Progenitor cell of endocrine pancreas (in vitro differentiated cells): ENCODE measurements at places on chromosomes 2 and 18.

GRCh38 chr2:178827739-178828485 is 20.7 kb upstream of the TTN start:
- no peak for DNase-seq

DNA sequence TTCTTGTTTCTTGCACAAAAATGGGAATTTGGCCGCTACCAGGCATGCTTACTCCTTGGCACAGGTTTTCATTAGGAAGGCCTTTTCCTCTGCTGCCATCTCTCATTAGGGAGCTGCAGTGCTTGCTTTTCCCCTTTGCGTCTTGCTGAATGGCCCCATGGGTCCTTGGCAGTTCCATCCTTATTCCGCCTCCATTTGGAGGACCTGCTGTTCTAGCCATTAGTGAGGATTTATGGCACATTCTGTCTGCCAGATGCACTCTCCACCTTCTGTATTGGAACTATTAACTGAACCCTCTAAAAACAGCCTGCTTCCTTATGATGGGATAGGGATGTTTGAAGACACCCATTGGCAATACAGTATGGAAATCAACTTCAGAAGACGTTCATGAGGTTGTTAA is 103.5 kb upstream of the NOSTRIN start:
- no peak for DNase-seq

DNA sequence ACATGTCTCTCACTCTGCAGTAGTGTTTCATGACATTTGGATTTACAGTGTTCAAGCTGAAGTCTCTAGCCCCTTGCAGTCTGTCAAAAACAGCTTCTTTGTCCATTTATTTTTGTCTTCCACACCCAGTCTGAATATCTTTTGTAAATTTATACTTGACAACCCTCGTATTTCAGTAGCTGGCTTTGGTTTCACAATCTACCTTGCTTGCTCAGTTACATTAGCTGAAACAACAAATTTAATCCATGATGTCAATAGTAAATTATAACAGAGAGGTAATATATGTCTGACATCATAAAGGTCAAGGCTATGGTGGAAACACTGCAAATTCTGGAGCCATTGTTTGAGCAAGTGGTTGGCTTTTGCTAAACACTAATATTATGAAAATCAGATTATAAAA is 328.7 kb downstream of the MTX2 start:
- no peak for DNase-seq

GRCh38 chr2:8215159-8215863 is 466.5 kb upstream of the ID2 start:
- no peak for DNase-seq

DNA sequence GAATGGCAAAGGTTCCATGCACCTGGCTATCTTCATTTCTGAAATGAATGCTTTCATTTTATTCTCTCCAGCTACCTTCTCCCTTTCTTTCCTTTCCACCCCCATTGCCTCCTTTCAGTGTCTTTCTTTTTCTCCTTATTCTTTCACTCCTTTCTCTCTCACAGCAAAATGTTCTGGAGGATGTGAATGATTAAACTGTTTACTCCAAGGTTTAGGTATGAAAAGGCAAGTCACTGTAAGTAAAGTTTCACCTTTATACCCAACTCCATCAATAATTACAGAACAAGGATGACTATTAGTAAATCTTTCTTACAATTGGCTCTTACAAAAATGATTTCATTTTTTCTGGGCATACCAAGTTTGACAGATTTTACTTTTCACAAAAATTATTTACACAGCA is 4.3 kb downstream of the PAX8 start:
- DNase-seq, result no peak

- no peak for DNase-seq
Measured at GRCh38 chr2:108165729-108166128, 74.0 kb upstream of the SULT1C3 start.

GRCh38 chr2:116949249-116949648 is 865.2 kb upstream of the DDX18 start:
- no peak for DNase-seq

DNA sequence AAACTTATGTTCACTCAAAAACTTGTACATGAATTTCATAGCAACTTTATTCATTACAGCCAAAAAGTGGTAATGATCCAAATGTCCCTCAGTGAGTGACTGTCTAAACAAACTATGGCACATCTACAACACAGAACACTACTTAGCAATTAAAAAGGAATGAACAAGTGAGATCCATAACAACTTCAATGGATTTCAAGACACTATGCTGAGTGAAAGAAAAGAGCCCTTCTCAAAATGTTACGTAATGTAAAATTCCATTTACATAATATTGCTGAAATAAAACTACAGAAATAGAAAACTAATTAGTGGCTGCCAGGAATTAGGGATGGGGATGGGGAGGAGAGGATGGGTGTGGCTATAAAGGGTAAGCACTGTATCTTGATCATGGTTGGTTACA is 53.6 kb downstream of the DYM start:
- no peak for DNase-seq

DNA sequence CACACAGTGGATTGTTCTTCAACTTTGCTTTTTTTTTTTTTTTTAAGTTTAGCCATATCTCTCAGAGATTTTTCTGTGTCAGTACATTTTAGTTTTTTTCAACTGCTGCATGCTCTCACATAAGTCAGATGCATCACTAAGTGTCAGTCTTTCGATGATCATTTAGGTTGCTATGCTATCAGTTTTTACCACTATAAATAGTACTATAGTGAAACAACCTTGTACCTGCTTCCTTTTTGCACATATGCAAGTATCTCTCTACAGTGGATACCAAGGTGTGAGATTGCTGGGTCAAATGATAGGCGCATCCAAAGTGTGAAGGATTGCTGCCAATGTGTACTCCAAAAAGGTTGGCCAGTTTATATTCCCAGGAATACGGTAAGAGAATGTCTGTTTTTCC is 33.5 kb upstream of the MAP4K3 start:
- DNase-seq, result no peak

DNA sequence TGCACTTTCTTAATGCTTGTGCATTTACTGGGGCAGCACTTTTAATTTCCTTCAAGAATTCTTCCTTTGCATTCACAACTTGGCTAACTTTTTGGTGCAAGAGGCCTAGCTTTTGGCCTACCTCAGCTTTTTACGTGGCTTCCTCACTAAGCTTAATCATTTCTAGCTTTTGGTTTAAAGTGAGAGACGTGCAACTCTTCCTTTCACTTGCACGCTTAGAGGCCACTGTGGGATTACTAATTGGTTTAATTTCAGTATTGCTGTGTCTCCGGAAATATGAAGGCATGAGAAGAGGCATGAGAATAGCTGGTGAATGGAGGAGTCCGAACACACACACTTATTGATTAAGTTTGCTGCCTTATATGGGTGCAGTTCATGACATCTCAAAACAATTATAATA is 354.1 kb downstream of the DLGAP1 start:
- DNase-seq, result no peak

DNA sequence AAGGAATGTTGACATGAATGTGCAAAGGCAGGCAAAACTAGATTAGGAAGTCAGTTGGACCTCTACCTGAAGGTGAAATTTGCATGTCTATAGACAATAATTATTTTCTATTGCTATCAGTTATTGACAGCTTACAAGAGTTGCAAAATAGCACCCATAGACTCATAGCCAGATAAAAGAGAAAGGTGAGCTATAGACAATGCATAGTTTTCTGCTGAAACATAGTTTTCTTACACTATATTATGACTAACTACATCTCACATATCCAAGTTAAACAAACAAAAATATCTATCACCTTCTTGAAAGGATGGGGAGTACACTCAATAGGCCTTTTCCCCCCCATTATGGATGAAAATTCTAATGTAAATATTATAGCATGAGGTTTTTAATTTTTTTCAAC is 305.0 kb downstream of the PTH2R start:
- no peak for DNase-seq

DNA sequence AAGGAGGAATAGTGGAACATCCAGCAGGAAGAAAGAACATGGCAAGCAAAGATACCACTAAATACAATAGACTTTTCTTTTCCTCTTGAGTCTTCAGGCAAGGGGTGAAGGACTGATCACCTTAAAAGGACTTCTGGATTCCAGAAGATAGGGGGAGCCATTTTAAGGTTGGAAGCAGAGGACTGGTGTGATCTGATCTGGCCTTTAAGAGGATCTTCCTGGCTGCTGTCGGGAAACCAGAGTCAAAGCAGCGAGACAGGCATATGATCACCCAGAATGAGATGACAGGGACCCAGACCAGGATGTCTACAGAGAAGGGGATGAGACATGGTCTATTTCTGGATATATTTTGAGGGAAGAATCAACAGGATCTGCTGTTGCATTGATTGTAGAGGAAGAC is 558.0 kb downstream of the STK39 start:
- DNase-seq, result no peak

DNA sequence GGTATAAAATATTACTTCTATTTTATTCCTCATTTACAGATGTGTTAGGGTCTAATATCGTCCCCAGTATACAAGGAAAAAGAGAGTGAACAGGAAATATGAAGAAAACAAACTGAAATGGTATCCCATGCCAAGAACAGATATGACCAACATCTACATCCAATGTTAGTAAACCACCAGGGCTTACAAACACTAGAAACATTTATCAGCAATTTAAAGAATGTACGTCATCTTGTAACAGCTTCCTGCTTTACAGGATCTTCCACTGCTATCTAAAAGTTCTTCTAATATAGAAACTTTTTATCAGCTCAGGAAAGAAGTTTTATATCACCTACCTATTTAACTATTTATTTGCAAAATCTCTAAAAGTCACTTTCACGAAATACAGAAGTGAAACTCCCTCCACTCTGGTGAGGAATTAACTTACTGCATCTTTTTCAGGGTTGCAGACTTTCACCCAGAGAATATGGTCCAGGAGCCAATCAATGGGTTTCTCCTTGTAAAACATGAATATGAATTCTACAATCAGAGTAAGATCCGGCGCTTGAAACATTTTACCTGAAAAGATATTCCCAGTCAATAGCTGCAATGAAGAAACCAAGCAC is 35.2 kb downstream of the UNC50 start:
- no peak for DNase-seq

- no peak for DNase-seq
Measured at GRCh38 chr2:151770995-151771394, 36.7 kb upstream of the NEB start.

DNA sequence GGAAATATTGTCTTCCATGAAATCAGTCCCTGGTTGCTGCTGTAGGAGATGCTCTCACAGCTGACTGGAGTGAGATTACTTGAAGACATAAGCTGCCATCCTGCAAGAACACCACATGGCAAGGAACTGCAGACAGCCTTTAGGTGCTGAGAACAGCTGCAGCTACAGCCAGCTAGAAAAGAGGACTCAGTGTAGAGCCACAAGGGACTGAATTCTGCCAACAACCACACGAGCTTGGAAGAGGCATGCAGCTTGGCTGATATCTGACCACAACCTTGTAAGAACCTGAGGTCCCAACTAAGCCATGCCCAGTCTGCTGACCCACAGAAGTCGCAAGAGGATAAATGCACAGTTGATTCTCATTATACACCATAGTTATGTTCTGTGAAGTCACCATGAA is 181.8 kb upstream of the ARL4C start:
- no peak for DNase-seq

DNA sequence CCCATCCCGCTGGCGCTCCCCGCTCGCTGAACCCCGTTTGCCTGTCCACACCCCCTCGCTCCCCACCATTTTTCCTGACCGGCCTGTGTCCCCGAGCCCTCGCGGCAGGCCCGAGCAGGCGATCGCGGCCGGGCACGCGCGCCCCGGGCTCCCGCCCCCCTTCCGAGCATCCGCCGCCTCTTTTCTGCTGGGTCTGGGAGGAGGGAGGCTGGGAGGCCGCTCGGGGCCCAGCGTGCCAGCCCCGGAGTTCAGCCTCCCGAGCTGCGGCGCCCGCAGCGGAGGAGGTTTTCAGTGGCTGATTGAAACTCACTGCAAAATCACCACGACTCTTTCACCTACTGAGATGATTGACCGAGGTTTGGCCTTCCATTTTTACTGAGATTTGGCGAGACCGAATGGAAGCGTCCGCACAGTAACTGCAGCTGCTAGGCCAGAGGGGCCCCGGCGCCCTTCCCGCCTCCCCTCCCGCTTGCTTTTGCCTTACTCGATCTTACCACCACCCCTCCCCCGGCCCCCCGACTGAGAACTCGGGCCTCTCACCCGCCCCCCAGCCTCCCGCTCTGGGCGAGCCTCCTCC is 4.8 kb downstream of the SOX11 start:
- DNase-seq, result peak; percentile 39

DNA sequence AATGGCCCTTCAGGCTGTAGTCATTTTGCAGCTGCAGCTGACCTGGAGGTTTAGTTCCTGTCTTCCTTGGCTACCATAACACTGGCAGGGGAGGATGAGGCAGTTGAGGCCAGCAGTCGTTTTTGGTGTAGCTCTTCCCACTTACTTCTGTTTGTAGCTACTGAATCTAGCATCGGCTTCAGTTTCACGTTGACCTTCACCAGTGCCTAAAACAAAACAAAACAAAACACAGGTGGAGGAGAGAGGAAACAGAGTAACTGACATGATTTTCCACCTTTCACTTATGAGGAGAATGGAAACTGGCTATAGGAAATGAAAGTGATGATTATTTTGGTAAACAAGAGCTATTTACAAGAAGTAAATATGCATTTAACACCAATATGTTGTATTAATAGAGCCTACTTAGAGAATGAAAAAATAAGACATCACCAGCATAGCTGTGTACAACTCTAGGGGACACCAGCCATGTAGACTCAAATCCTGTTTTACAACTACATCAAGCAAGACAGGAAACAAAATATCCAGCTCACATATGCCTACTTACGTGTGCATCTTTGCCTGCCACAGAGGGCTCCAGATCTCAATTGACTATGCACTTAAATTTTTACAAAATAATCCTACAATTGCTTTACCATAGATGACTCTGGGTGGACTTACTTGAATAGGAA is 236.9 kb downstream of the AGPS start:
- no peak for DNase-seq

GRCh38 chr2:196703695-196704094 is 64.2 kb downstream of the CCDC150 start:
- no peak for DNase-seq

GRCh38 chr2:101012706-101013181 is 10.7 kb downstream of the RPL31 start:
- DNase-seq, result peak; percentile 26

DNA sequence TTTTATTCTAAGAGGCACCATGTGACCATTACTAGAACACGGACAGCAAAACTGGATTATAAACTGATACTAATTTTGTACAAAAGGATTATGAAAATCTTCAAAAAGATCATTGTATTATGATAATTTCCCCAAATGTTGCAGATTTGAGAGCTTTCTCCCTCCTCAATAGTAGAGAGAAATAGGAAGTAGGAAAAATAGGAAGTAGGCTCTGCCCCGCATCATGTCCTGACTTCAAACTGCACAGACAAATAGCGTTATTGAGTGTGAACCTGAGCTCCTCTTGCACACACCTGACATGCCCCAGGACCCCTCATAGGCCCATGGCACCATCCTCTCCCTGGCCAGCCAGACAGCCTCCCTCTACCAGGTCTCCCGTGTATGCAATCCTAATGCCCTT is 25.4 kb downstream of the CHRNA1 start:
- no peak for DNase-seq

DNA sequence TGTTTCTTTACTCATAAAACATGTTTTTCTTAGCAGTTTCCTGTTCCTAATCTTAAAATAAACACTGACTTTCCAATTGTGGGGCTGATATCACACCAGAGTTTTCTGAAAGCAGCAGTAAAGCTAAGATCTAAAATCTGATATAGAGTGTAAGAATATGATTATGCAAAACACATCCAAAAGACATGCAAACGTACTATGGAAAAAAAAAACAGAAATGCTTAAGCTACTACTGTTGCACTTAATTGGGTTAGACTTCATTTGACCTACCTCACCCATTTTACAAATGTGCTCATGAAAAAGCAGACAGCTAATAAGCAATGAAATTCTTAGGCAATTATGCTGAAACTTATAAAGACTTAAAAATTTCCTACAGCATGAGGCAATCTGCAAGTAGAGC is 10.5 kb downstream of the CYTIP start:
- DNase-seq, result no peak
